ENCODE measurements at places on chromosomes 6 and 20. TPM values are rescaled to one million over a fixed set of nuclear protein-coding genes. Genes with fewer than 3 reads are reported as not detected.

The PMEPA1 gene
- 0.51 TPM for total RNA-seq

The SLC16A10 gene
- under 0.01 TPM for total RNA-seq

The PTCRA gene
- total RNA-seq = not detected

The MYLK4 gene
- 0.51 TPM for total RNA-seq

The PTK6 gene
- under 0.01 TPM for total RNA-seq
